Mucosa of gallbladder (tissue), 1 donor: ENCODE measurements at places on chromosomes 1 and 21. TPM values are rescaled to one million over a fixed set of nuclear protein-coding genes. Genes with fewer than 3 reads are reported as not detected.

The CAPN2 gene
- total RNA-seq: 431 TPM

The KISS1 gene
- not detected for total RNA-seq

The IRF6 gene
- total RNA-seq: 104 TPM

The CLCA4 gene
- total RNA-seq: 0.20 TPM

The ST6GALNAC3 gene
- total RNA-seq: 5.9 TPM

The PGLYRP3 gene
- total RNA-seq: not detected

The ETV3L gene
- total RNA-seq: not detected

The OR2T11 gene
- total RNA-seq: not detected

The OR2G6 gene
- not detected for total RNA-seq

The FAAP20 gene
- 74.2 TPM for total RNA-seq

The BCL2L15 gene
- total RNA-seq: 20.9 TPM

DNA sequence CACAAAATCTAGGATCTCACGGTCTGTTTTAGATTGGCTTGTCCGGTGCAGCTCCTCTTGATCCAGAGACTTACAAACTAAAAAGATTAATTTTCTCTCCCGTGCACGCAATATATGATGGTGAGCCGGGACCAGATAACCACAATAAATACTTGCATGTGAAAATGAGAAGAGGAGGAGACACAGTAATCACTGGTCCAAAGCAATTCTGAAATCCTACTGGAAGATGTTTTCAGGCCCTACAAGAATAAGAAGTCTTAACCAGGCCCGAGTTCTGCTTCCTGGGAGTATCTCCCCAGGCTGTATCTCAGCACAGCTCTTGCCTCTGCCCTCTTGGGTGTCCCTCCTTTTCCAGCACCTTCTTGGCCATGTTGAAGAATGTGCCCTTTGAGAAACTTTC lies 1.0 kb upstream of the WDR4 start:
- DNase-seq: no peak

- DNase-seq: no peak
Measured at GRCh38 chr1:29121516-29121935, 2.2 kb downstream of the TMEM200B start.

- DNase-seq: no peak
Measured at GRCh38 chr1:54402896-54403295, 3.3 kb downstream of the SSBP3 start.

GRCh38 chr1:193183019-193183627 lies 3.3 kb downstream of the B3GALT2 start:
- DNase-seq: no peak

DNA sequence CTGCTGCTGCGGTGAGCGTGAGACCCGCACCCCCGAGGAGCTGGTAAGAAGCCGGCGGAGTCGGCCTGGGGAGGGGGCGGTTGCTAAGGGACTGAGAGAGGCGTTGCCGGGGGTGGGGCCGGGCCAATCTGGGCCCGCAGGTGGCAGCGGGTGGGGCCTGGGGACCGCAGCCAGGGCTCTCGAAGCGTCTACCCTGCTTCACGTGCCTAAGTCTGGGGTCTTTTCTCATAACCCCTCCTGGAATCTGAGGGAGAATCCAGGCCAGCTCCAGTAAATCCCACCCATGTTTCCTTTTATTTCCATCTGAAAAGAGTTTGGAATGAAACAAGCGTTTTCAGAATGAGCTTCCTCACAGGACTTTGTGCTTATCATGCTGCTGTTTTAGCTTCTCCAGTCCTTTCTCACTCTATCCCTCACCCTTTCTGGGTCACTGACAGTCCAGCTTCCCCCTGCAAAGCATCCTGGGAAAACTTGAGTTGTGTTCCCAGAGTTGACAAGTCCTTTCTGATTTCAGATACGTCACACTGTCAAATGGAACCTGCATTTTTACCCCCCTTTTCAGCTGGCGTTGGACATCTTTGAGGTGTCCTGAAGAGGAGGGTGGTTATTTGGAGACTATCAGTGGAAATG lies 431 bp downstream of the CLCN6 start:
- no peak for DNase-seq

DNA sequence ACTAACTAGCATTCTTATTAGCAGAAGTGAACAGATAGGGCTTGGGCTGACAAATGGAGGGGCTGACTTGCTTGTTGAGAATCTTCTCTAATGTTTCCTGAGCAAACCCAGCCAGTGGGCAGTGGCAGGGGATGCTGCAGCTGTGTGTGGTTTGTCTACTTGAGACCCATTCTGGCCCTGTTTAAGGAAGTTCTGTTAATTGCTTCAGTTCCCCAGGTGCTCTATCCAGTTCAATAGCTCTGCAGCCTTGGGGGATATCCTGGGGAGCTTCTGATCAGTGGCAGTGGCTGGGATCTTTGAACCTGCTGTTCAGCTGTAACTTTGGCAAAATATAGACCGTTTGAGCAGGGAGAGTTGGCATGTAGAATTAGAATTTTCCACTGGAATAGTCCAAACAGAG lies 137.4 kb downstream of the ZNF326 start:
- DNase-seq: no peak

- DNase-seq: no peak
Measured at GRCh38 chr1:59482986-59483385, 186.1 kb downstream of the FGGY start.

DNA sequence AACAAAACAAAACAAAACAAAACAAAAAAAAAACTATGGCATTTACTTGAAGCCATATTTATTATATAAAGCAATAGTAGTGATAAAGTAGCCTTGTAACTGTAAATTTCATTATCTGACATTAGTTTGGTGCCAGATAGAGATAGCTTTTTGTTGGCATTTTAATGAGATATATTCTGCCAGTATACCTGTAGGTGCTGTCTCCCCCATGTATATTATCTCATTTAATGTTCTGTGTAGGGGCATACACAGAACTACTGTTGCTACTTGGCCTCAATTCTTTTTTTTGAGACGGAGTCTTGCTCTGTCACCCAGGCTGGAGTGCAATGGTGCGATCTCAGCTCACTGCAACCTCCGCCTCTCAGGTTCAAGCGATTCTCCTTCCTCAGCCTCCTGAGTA lies 67.4 kb downstream of the TMEM200B start:
- DNase-seq: no peak

GRCh38 chr1:156430866-156431265 lies 61.9 kb downstream of the RHBG start:
- DNase-seq: no peak

DNA sequence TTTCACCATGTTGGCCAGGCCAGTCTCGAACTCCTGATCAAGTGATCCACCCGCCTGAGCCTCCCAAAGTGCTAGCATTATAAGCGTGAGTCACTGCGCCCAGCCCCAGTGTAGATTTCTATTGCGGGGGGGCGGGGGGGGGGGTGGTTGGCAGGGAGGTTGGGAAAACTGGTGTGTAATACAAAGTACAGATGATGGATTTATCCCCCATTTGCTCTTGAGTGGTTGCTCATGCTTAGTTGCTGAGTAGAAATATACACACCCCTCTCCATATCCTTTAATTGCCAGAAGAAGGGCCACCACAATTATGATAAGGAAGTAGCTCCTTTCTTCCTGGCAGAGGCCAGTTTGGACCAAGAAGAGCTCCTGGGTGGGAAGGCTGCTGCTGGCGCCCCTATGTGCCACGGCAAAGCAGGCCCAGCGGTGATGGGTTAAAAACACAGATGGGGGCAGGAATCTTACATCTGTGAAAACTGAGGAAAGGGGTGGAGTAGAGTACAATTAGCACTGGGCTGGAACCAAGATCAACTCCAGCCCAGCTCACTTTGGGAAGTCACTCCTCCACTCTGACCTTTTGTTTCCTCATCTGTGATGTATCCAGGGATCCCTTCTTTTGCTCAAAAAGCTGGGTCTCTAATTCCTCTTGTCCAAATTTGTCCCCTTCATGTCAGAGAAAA lies 55.2 kb downstream of the MRPL37 start:
- no peak for DNase-seq

DNA sequence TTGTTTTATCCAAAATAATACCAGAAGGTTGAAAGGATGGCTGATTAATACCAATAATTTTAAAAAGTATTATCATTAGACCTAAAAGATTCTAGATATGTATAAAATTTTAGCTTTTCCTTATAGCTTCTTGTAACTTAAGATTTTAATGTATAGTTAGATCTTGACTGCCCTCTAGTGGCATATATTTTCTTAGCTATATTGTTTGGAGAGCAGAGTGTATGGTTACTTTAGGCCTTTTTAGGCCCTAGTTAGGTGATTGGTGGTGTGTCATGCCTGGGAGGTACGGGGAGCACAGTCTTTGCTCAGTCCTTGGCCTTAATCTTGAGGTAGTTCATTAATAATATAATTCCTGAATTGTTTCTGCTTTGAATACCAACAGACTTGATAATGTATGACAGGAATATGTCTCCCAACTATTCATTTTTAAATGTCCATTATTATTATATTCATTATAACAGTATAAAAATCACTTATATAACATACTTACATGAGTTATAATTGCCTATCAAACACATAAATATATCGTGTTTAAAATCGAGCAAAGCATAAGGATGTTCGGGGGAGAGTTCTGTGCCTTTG lies 328.4 kb downstream of the ZP4 start:
- no peak for DNase-seq

- no peak for DNase-seq
Measured at GRCh38 chr21:31611445-31611844, 48.0 kb upstream of the SOD1 start.

- DNase-seq: no peak
Measured at GRCh38 chr1:182927693-182928433, 25.1 kb downstream of the SHCBP1L start.

- DNase-seq: no peak
Measured at GRCh38 chr1:213936571-213936970, 51.2 kb upstream of the PROX1 start.

- DNase-seq: no peak
Measured at GRCh38 chr1:243939167-243939848, 89.3 kb upstream of the AKT3 start.

DNA sequence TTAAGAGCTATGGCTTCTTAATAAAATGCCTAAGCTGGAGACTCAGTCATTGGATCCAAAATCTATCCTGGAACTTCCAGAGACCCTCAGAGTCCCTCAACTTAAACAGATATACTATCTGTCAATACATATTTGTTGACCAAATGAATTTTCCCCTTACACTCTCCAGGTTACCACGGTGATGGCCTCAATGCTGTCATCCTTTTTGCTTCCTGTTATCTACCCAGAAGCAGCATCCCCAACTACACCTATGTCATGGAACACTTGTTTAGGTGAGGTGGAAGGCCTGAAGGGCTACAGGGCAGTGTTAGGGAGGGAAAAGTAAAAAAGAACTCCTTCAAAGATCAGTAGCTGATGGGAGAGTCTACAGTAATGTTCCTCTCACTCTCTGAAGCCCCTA lies 4.4 kb upstream of the C1orf56 start:
- no peak for DNase-seq

DNA sequence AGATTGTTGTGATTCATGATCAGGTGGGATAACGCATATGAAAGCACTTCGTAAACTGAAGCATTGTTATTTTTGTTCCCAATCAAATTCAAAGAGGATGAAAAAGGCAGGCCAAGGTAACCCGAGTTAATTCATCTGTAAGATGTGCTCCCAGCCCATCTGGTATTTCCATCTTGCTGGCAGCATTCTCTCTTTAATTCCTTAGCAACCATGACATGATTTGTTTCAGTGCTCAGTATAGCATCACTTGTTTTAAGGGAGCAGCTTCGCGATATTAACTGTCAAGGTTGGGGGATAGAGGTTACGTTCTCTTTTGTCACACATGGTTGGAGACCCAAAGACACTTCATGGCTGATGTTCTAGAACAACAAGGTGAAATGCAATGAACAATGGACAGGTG lies 6.4 kb downstream of the TSPAN2 start:
- no peak for DNase-seq

- no peak for DNase-seq
Measured at GRCh38 chr1:105100102-105100501, 1350.4 kb downstream of the AMY1C start.

DNA sequence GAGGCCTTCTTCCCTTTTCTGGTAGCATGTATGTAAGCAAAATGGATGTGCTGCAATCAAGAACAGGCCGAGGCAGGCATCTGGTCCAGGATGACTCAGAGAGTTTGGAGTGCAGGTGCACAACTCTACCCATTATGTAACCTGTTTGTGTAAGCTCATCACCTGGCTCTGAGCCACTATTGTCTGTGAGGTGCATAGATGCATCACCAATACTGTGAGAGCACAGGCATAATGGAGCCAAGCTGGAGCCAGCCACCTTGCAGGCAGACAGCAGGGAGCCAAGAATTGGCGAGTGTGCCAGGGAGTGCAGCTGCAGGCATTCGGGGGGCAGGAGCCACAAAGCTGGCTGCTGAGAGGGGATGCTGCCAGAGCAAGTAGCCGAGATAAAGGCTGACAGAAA lies 549.9 kb upstream of the RGS18 start:
- DNase-seq: no peak

DNA sequence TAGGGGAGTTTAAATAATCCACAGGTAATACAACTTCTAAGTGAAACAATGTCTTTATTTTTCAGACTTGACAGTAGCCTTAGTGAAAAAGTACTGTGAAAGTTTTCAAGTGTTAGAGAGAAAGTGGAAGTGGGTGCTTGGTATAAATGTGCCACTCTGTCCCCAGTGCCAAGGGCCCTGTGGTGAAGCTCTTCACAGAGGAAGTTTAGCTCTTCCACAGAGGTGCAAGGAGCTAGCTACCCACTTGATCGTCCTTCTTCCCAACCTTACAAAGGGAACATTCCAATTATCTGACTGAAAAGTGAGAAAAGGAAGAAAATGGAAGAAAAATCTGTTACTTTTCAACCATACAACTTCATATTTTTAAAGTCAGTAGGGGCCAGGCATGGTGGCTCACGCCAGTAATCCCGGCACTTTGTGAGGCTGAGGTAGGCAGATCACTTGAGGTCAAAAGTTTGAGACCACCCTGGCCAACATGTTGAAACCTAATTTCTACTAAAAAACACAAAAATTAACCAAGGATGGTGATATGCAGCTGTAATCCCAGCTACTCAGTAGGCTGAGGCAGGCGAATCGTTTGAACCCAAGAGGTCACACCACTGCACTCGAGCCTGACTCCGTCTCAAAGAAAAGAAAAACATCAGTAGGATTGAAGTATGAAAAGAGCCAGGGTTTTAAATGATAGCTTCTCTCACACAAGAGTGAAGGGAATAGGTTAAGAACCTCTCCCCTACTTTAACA lies 41.0 kb upstream of the PTPRC start:
- no peak for DNase-seq

DNA sequence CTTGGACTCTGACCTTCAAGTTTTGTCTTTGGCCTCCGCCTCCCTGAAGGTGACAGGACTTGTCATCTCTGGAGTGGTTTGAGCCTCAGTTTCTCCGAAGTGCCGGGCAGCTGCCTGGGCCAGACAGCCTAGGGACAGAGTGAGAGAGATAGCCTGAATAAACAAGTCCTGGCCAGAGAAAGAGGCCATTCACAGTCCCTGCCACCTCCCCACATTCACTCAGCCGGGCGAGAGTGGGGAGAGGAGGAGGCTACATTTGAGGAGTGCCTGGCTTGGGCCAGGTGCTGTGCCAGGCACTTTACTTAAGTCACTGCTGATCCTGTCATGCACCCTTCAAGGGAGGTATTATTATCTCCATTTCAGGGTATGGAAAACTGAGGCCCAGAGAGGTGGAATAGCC lies 3.5 kb downstream of the EXTL1 start:
- DNase-seq: no peak
